Amniotic stem cell (primary cell): ENCODE measurements at places on chromosomes 7 and 10.

GRCh38 chr10:6020826-6021225, 41.3 kb downstream of the IL2RA start:
- no peak for DNase-seq

- no peak for DNase-seq
Measured at GRCh38 chr10:50544095-50544856, 79.5 kb downstream of the SGMS1 start.

DNA sequence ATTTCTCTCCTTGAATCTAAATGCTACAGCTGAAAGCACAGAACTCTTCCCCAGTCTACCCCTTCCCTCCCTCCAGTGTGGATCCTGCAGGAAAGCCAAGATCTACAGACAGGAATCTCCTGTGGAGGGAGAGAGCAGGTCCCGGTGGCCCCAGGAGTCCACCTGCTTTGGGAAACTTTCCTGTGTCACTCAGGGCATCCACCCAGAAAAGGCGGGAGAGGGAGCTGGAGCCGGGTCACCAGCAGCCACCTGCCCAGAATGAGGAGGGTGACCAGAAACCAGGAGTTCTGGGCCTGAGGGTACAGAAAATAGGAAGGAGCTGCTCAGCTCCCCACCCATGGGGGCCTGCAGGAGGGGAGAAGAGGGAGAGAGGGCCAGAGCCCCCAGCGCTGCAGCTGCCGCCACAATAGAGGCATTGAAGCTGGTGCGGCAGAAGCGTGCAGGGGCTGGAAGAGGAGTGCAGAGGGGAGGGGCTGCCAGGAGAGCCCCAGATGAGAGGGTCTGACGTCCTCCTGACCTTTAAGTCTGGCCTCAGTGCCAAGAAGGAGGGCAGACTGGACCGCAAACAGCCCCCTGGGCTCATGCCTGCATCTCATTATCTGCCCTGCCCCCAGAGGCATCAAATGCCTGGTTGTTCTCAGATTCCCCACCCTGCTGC, 56.3 kb upstream of the TMEM72 start:
- DNase-seq, result no peak

- DNase-seq, result no peak
Measured at GRCh38 chr7:73829921-73830680, 695 bp upstream of the CLDN4 start.

GRCh38 chr7:130144312-130145171, 60.7 kb downstream of the TMEM209 start:
- no peak for DNase-seq

GRCh38 chr10:47288236-47288635, 11.8 kb upstream of the GDF10 start:
- DNase-seq, result no peak

DNA sequence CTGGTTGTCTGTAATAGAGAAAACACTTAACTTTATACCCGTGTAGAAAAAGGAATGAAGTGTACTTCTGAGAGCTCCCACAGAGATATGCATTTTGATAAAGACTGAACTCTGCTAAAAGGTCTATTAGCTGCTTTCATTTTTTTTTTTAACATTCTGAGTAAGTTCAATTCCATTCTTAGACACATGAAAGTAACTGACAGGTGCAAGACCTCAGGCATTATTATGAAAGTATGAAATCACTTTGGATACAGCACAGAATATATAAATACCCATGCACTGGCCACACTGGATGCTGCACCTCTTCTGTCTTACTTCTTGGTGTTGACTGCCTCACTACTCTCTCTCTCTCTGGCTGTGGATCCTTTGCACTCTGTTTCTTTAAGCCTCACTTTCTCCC, 46.2 kb downstream of the VWDE start:
- DNase-seq, result no peak

DNA sequence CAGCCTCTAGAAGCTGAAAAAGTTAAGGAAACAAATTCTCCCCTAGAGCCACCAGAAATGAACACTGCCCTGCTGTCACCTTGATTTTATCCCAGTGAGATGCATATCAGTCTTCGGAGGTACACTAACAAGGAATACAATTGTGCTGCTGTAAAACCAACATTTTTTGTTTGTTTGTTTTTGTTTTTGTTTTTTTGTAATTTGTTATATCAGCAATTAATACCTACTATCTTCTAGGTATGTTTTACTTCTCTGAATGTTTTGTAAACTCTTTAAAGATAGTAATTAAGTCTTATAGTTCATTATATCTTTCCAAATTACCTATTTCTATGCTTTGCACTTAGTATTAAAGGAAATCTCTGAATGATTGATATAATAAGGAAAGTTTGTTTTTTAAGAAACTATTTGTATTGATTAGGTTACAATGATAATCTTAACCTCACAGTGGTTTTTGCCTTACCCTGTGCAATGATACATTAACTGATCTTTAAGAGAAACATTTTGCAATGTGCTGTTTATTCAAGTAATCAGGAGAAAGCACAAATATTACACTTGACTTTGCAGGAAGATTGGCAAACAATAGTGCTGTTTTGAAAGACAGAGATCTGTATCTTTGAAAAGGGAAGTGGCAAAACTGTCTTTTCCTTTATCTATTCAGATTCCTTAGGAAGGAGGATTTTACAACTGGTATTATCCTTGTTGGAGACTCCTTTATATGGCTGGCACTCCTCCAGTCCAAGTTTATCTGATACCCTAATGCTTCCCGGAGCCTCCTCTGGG, 11.3 kb upstream of the HGF start:
- no peak for DNase-seq

DNA sequence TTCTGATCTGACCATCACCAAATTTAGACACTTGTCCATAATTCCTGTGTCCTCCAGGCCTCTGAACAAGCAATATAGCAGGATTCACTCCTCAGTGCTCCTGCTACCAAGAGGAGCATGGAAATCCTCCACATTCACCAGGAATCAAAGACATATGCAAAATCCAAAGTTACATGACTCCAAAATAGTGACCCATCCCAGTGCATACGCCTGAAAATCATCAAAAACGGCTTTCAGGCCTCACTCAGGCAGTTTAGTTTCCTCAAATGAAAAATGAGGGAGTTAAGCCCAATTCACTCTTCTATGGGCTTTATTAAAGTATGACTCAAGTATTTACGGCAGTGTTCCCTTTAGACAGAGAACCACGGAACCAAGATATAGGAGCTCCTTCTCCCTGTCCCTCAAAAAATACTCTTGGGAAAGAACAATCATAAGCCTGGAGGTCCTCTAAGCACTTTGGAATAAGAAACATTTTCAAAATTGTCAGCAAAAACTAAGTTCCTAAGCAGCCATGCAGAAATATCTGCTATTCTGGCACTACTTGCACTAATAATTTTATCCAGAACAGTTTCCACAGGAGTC, 240.7 kb downstream of the PARD3 start:
- no peak for DNase-seq

- DNase-seq, result no peak
Measured at GRCh38 chr7:6691103-6691502, 15.6 kb downstream of the ZNF12 start.
